Germinal center (tissue), 1 donor: ENCODE measurements at places on chromosomes 1 and 21.

DNA sequence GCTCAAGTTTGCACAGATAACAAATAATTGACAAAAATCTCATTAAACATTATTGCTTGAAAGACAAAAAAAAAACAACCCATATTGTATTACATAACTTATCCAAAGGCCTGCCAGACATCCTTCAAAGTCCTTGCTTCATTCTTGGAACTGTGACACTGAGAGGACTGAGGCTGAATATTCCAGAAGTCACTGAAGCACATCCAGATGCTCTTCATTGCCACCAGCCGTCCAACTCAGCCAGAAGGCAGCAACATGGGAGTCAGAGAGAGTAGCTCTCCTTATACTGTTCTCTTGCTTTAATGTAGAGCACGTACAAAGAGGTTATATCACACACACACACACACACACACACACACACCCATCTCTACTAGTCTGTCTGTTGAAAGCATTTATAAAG is 755.0 kb downstream of the LTN1 start:
- no peak for DNase-seq

- DNase-seq = peak; percentile 14
Observed at GRCh38 chr1:39398278-39399021, 93.0 kb upstream of the BMP8A start.

DNA sequence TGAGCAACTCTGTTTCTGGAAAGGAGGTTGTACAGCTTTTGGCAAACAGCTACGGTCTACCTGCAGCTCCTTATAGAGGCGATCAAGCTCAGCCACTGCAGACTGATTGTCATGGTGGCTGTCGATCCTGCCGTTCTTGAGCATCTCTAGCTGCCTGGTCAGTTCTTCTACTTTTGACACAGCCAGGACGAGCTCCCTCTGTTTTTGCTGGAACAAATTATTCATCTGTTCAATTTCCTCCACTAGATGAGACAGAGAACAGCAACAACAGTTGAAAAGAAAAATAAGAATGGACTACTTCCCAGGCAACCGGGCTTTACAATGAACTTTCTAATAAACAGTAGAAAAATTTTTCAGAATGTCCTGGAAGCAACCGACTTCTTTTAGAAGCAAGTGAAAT is 42.5 kb downstream of the TP53BP2 start:
- DNase-seq = no peak

DNA sequence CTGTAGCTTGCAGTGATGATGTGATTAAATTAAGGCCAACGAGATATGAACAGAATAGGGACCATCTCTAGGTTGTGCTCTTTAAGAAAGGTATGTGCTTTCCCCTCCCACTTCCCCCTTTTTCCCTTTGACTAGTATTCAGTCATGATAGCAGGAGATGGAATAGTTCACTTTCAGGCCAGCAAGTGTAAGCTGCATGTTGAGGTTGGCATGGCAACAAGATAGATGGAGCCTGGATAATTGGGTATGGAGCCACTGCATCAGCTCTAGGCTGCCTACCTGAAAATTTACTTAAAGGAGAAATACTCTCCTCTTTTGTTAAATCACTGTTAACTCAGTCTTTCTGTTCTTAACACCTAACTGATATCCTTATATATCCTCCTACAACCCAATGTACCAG is 1.5 kb upstream of the CRP start:
- DNase-seq = no peak

DNA sequence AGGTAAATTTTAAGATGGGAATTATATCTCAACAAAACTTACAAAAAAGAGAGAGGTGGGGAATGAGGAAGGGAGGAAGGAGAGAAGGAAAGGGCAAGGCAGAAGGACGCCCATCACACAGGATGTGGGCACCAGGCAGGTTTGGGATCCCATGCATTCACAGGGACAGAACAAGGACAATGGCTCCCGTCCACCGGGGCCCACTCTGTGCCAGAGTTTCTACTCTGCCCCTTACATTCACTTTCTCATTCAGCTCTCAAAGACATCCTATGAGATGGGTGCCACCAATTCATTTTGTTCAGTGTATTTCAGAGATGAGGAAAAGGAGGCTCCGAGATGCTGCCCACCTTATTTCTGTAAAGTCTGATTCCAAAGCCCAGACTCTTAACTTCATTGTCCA is 7.4 kb downstream of the CLEC20A start:
- no peak for DNase-seq

GRCh38 chr21:18460979-18461378 is 57.4 kb upstream of the TMPRSS15 start:
- DNase-seq = no peak

- DNase-seq = no peak
Observed at GRCh38 chr1:164753521-164754077, 194.6 kb downstream of the PBX1 start.

- DNase-seq = no peak
Observed at GRCh38 chr1:1361233-1361981, 3.1 kb upstream of the MXRA8 start.

- no peak for DNase-seq
Observed at GRCh38 chr1:54375298-54375697, 30.9 kb downstream of the SSBP3 start.

GRCh38 chr21:34039678-34040382 is 33.5 kb upstream of the MRPS6 start:
- no peak for DNase-seq

GRCh38 chr1:205270764-205271163 is 43.0 kb downstream of the TMCC2 start:
- no peak for DNase-seq

GRCh38 chr1:228445843-228446650 is 29.4 kb upstream of the TRIM17 start:
- no peak for DNase-seq

GRCh38 chr21:26717146-26717739 is 128.0 kb downstream of the ADAMTS1 start:
- DNase-seq = no peak

- DNase-seq = no peak
Observed at GRCh38 chr1:52601519-52601918, 652 bp upstream of the GPX7 start.

DNA sequence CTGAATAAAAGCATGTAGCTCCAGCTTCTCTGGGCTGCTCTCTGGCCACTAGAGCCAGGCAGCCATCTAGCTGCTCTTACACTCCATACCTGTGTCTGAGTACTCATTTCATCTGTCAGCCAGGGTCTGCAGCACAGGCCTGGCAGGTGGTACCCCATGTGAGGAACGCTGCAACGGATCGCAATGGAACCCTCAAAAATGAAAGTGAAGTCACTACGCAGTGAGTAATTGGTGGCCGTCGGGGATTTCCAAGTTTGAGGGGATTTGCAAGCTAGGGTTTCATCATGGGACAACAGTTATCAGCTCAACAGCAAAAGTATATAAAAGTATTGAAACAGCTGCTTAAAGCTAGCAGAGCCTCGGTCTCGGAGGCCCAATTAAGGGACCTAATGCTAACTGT is 186.7 kb downstream of the HFM1 start:
- no peak for DNase-seq

GRCh38 chr1:220521778-220522177 is 6.2 kb upstream of the MARK1 start:
- DNase-seq = no peak

GRCh38 chr1:114137497-114137896 is 16.2 kb downstream of the SYT6 start:
- DNase-seq = no peak

- DNase-seq = no peak
Observed at GRCh38 chr21:36849461-36850105, 116.9 kb downstream of the HLCS start.

DNA sequence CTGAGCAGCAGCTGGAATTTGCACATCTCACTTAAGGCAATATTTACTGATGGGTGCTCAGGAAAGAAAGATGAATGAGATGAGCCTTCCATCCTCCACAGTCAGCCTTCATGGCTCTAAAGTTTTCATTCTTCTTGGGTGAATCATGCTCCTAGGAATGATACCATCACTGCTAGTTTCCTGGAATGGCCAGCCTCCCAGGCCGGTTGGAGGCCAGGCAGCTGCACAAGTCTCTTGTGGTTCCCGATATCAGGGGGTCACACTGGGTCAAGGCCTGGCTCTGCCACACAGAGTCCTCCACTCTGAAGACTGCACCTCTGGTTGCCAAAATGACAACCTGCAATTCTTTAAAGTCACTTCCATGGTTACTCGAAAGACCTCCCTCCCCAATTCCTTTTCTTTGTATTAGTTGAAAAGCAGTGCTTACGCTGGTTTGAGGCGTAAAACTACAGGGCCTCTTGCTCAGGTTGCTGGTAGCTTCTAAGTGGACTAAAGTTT is 46.2 kb upstream of the PALMD start:
- no peak for DNase-seq

DNA sequence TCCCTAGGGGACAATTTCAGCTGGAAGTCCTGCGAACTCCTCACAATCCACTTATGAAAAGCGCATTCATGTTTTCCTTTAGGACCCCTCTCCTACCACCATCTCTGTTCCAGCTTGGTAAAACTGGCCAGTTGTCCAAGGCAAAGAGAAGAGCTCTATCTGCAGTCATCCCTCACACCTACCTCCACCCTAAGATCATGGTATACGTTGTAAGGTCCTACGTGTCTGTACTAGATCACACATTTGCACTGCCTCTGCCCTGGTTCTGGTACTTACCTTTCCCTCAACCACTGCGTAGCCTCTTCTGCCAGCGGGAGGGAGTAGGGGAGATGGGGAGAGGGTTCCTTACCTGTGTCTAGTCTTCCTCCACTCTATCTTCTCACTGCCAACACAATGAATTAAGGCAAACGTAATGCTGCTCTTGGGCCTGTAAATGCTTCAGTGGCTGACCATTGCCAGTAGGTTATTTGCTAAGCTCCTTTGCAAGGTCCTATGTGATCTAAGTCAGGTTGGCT is 739 bp upstream of the NUP133 start:
- peak; percentile 6 for DNase-seq

DNA sequence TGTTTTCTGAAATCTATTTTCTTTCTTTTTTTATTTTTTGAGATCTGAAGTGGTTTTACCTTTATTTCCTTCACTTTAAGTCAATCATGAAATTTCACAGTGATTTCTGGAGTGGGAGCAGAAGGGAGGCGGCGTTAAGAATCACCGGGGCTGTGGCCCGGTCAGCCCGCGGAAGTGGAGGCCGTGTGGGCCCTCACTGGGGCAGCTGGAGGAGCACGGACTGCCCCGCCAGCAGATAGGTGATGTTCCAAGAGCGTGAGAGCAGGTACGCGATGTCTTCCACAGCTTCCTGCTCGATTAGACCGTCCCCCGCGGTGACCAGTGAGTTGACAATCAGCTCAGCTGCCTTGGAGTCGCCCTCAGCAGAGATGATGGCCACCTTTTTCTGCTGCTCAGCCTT is 10.6 kb upstream of the TP53BP2 start:
- no peak for DNase-seq

- DNase-seq = peak; percentile 84
Observed at GRCh38 chr1:205284420-205285144, 37.0 kb downstream of the NUAK2 start.

- DNase-seq = no peak
Observed at GRCh38 chr1:38334930-38335592, 288.5 kb upstream of the POU3F1 start.
